ENCODE measurements at places on chromosomes 5 and 9.
A peak's percentile ranks its signal among the peaks of the same experiment; 100 is the strongest.

DNA sequence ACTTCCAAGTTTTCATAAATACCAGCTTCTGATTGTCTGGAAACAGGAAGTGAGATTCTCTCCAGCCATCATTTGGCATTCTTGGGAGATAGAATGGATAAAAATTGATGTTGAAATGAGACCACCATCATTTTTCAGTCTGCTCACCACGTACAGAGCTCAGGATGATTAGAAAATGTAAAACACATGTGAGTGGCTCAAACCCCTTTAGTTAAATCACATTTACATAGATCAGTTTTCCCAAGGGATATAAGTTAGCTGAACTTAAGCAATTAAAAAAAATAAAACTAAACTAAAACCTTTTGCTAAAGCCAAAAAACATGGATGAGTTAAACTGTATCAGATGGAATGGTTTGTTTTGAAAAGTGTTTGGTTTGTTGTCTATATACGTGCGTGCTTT is 37.1 kb upstream of the GDNF start:
- no peak for DNase-seq

DNA sequence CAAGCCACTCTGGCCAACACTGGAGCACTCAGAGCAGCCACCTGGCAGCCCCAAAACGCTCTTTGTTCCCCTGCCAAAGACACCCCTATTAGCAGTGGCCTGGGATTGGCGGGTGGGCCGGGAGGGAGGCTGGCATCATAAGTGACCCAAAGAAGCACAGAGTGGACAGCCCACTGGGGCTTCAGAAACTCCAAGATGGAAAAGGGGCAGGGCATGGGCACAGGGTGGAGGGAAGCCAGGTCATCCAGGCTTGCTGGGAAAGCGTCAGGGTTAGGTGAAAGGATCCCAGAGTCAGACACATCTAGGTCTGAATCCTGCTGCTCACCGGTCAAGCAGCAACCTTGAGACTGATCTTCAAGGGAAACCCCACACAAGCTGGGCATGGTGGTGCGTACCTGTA is 14.8 kb downstream of the EEIG1 start:
- DNase-seq, result no peak

- peak; percentile 19 for DNase-seq
These were observed 41.1 kb downstream of the GALNT12 start for GRCh38 chr9:98848450-98849149.

GRCh38 chr9:28031521-28032267 is 458.4 kb upstream of the C9orf72 start:
- DNase-seq, result no peak

- DNase-seq, result no peak
These were observed 1.9 kb upstream of the TMEM171 start for GRCh38 chr5:73118391-73118973.

GRCh38 chr5:43620944-43621505 is 18.0 kb downstream of the NNT start:
- no peak for DNase-seq

DNA sequence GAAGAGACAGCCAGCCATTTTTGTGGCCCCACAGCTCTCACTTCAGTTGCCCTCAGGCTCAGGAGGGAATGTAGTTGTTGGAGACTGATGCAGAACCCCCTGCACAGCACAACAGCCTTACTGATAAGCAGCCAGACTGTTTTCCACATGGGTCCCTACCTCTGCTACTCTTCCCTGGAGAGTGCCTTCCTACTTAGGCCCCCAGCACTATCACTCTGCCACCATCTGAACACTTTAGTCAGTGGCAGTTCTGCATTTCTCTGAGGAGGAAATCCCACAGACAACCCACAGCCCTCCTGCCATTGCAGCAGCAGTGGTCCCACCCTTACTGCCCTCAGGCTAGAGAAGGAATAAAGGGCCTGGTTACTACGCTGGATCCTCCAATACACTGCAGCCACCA is 61.8 kb upstream of the PTPRD start:
- no peak for DNase-seq

GRCh38 chr5:59792983-59793585 is 100.4 kb downstream of the PDE4D start:
- DNase-seq, result no peak

- no peak for DNase-seq
These were observed 503.3 kb upstream of the GRIA1 start for GRCh38 chr5:152987131-152987530.

- DNase-seq, result no peak
These were observed 9.8 kb downstream of the RPP25L start for GRCh38 chr9:34601937-34602573.

GRCh38 chr5:32760091-32760509 is 49.0 kb downstream of the NPR3 start:
- DNase-seq, result no peak

- no peak for DNase-seq
These were observed 47.2 kb downstream of the ARHGEF28 start for GRCh38 chr5:73673161-73673591.

- no peak for DNase-seq
These were observed 455.1 kb upstream of the MPDZ start for GRCh38 chr9:13734601-13735000.

DNA sequence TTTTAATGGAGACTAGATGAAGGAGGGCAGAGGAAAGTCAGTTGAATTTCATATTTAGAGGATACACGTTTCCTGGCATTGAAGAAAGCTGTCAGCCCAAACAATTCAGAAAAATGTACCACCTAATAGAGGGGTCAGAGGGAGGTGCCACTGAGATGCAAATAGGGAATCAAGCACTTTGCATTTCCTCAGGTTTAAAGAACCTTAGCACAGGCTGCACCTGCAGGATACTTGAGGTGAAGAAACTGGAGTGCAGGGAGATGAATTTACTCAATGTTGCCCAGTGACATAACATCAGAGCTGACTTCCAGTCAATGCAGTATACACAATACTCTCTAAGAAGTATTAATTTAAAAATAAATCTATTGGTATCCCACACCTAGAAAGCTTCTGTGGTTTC is 67.0 kb upstream of the MAST4 start:
- DNase-seq, result no peak

- no peak for DNase-seq
These were observed 42.4 kb downstream of the TRIO start for GRCh38 chr5:14185326-14186058.

DNA sequence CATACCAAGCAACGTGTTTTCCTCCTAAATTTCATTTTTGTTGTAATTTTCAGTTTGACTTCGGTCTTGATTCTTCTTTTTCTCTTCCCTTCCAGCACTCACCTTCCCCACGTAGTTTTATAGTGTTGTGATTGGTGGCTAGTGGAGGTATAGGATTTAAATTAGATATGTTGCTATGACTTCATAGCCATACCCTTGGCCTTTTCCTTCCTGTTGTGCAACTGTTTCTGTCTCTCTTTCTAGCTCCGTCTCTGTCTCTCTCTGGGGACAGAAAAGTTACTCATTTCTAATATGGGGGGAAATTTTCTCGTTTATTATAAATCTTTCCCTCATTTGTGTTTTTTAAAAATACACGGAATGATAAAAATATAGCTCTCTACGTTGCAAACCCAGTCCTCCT is 20.6 kb upstream of the C5orf24 start:
- DNase-seq, result no peak

DNA sequence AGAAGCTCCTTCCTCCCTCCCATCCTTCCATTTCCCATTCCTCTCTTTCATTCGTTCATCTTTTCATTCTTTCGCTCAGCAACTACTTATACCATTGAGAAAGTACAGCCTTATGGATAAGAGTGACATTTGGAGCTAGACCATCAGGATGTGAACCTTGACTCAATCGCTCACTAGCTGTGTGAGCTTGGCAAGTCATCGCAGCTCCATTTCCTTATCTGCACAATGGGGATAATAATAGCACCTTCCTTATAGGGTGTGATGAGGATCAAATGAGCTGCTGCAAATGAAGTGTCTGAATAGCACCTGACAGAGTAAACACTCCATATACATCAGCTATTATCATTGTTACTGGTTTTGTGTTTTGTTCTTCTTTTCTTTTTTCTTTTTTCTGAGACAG is 28.1 kb upstream of the SYNPO start:
- DNase-seq, result no peak

DNA sequence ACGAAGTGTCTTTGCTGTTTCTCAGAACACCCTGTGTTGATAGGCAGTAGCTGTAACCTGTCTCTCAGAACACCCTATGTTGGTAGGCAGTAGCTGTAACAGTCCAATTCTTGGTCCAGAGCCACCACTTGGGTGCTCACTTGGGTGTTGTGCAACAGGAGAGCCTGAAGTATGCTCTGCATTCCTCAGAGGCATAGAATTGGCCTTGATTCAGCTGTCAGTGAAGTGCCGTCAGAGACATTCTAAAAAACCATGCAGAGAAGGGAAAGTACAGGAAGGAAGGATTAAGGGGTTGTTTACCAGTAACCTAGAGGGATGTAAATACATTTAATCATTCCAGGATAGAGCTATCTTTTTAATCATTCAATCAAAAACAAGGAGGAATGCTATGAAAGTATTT is 231.2 kb downstream of the ARRDC3 start:
- DNase-seq, result no peak

DNA sequence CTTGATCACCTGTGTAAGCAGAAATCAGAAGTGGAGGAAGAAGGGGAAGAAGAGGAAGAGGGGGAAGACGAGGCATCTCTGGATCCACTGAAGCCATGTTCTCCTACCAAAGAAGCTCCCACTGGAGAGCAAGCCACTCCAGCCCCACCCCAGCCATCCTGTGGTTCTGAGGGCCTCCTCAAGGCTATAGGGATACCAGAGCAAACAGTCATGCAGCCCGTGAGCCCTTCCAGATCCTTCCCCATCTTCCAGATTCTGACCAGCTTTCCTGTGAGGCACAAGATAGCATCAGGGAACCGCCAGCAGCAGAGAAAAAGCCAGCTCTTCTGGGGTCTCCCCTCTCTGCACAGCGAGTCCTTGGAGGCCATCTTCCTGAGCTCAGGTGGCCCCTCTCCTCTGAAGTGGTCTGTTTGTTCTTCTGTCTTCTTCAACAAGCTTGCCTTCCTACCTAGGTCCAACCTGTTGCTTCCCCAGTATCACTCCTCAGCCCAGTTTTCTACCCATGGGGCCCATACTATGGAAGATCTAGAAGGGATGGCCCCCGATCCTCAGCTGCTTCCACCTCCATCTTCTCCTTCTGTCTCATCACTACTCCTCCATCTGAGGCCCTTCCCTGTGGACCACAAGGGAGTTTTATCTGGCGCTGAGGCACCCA is 29.4 kb downstream of the VCP start:
- no peak for DNase-seq

- DNase-seq, result no peak
These were observed 70.8 kb downstream of the MRPL36 start for GRCh38 chr5:1728846-1729245.

GRCh38 chr5:131824631-131825030 is 27.8 kb upstream of the FNIP1 start:
- no peak for DNase-seq

DNA sequence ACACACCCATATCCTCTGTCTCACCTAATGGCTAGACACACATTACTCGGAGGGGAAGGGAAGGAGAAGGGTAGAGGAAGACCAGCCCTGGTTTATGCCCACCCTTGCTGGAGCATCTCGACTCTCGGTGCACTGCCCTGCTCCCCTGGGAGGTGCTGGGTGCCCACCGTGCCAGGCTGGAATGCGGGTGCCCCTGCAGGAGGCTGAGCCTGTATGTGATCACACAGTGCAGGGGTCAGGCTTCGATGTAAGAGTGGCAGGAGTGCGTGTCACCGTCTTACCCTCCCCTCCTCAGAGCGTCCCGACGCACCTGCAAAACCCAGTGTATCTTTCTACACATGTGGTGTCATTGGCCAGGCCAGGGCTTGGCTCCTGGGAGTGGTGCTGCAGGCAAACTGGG is 7.3 kb upstream of the ACOT12 start:
- DNase-seq, result no peak

GRCh38 chr5:144247131-144247530 is 76.5 kb downstream of the KCTD16 start:
- no peak for DNase-seq

DNA sequence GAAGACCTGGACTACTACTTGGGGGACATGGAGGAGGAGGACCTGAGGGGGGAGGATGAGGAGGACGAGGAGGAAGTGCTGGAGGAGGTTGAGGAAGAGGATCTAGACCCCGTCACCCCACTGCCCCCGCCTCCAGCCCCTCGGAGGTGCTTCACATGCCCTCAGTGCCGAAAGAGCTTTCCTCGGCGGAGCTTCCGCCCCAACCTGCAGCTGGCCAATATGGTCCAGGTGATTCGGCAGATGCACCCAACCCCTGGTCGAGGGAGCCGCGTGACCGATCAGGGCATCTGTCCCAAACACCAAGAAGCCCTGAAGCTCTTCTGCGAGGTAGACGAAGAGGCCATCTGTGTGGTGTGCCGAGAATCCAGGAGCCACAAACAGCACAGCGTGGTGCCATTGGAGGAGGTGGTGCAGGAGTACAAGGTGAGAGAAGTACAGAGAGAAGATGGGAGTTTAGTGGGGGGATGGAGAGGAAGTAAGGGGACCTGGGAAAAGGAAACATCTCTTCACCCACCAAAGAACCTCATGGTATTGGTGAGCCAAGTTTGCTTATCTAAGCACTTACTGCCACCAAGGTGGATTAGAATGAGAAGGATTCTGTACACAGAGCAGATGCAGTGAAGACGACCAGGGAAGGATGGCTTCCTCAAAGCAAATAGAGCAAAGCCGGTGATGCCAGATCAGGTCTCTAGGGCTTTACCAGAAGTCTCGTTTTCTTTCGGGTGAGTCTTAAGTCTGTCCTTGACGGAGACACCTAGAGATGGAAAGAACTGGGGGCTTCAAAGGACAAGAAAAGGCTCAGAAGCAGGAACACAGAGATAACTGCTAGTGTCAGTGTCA is 1.5 kb downstream of the TRIM41 start:
- peak; percentile 44 for DNase-seq

DNA sequence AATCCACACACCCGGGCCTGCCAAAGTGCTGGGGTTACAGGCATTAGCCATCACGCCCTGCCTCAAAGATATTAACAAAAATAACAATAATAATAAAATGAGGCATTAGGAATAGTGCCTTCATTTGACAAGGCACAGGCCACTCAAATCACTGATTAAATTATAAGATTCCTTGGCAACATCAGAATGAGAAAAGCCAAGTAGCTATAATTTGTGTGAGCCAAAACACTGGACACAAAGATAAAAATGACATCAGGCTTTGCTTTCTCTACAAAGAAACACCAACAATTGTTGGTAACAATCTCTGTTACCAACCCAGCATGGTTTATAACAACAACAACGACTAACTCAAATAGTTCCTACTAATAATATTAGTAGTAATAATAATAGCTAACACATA is 73.2 kb downstream of the MLLT3 start:
- DNase-seq, result no peak

- DNase-seq, result no peak
These were observed 2104.1 kb upstream of the ACO1 start for GRCh38 chr9:30280229-30280900.

Data from T-helper 22 cell (primary cell).